ENCODE measurements at places on chromosomes 6 and 20.
A peak's percentile ranks its signal among the peaks of the same experiment; 100 is the strongest.

GRCh38 chr6:123105561-123105960, 109.5 kb downstream of the CLVS2 start:
- DNase-seq, result no peak

DNA sequence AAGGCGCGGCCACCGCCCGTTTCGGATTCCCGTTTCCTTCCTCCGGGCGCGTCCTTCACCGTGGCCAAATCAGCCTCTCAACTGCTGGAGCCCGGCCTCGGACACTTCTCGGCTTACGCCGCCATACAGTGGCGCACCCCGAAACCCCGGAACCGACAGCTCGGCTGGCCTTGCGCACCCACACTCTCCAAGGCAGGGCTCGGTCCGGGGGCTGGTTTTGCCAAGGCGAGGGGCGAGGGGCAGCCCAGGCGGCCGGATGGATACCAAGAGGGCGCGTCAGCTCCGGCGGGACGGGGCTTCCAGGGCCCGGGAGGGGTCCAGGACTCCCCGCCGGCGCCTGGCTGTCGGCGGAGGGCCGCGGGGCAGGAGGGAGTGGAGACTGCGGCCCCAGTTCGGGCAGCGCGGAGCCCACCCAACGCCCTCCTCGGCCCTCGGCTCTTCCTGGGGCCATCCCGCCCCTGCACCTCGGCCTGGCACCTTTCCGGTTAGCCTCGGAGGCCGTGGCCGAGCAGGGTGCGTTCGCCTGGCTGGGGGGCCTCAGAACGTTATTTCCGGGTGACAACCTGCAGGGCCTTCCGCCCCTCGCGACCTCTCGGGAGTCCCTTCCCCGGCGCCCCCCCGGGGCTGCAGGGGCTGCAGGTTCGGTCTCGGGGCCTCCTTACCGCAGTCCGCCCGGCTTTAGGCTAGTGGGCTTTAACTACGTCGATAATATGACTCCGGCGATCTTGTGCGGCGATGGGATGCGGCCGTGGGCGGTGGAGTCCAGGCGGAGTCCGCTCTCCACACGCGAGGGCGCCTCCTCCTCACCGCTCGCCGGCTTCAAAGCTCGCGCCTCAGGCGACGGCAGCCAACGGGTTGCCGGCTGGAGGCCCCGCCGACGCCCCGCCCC, 697 bp upstream of the CEP43 start:
- DNase-seq, result peak; percentile 4

DNA sequence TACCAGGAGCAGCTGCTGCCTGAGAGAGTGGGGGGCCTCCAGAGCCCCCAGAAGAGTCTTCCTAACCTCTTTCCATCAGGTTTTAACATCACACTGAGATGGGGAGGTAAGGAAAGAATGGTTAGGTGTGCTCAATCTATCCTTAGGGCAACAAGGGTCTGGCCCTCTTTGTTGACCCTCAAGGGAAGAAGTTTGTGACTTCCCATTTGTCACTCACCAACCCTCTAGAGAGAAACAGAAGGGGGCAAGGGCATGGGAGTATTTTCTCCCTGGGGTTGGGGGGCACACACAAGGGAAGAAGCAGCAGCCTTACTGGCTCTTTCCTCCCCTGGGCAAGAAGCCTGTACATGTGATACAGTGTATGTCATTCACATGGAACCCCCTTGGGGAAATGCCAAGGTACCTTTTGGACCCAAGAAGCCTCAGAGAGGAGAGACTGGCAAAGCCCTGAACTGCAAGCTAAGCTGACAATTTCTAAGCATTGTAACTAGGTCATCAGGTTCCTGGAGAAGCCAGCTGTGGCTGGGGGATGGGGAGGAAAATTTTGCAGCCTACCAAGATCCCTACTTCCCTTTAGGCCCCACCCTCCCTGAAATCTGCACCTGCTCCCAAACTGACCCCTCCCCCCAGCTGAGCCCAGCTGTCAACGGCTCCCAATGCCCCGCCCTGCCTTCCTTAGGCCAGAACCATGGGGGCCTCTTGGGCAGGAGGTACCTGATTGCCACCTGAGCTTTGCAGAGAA, 14.5 kb downstream of the BCL2L1 start:
- no peak for DNase-seq

DNA sequence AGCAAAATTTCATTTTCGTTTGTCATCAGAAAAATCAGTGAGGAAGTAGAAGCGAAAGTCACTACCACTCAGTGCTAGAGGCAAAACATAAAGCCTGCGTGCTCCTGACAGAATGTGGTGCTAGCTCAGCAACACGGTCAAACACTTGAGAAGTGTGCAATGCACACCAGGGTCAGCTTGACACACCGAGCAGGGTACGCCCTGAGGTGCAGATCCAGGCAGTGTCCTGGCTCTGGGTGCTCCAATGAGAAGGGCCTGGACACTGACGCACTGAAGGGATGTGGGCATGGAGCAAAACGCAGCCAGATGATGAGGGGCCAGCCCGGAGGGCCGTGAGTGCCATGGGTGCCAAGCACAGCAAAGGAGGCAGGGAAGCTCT, 5.9 kb downstream of the RNASET2 start:
- no peak for DNase-seq

- no peak for DNase-seq
Observed at GRCh38 chr6:169398342-169399105, 144.9 kb upstream of the THBS2 start.

DNA sequence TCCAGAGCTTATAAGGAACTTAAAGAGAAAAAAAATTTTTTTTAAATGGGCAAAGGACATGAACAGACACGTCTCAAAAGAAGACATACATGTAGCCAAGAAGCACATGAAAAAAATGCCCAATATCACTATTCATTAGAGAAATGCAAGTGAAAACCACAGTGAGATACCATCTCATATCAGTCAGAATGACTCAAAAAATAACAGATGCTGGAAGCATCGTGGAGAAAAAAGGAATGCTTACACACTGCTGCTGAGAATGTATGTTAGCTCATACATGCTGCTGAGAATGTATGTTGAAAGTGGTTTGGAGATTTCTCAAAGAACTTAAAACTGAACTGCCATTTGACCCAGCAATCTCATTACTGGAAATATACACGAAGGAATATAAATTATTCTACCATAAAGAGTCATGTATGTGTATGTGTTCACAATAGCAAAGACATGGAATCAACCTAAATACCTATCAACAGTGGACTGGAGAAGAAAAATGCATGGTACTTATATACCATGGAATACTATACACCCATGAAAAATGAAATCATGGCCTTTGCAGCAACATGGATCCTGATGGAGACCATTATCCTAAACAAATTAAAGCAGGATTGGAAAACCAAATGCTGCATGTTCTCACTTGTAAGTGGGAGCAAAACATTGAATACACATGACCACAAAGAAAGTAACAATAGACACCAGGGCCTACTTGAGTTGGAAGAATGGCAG, 5.2 kb downstream of the OR11A1 start:
- DNase-seq, result no peak

DNA sequence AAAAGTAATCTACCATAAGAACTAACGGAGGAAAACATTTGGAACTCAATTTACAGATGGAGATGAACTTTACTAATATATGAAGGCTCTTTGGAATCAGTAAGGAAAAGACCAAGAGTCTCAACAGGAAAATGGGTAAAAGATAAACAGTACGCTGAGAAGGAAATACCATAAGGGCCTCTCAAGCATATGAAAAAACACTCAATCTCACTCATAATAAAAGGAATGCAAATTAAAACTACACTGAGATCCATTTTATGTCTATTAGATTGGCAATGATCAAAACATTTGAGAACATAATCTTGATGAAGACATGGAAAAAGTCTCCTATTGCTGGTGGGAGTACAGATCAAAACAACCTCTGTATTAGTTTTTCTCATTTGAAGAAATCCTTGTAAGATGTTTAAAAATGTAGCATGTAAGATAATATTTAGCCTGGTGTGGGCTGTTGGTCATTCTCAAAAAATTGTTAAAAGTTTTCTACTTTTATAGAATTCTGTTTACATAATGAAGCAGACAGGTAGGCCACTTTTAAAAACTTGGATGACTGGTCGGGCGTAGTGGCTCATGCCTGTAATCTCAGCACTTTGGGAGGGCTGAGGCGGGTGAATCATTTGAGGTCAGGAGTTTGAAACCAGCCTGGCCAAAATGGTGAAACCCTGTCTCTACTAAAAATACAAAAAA, 14.5 kb downstream of the REV3L start:
- no peak for DNase-seq

DNA sequence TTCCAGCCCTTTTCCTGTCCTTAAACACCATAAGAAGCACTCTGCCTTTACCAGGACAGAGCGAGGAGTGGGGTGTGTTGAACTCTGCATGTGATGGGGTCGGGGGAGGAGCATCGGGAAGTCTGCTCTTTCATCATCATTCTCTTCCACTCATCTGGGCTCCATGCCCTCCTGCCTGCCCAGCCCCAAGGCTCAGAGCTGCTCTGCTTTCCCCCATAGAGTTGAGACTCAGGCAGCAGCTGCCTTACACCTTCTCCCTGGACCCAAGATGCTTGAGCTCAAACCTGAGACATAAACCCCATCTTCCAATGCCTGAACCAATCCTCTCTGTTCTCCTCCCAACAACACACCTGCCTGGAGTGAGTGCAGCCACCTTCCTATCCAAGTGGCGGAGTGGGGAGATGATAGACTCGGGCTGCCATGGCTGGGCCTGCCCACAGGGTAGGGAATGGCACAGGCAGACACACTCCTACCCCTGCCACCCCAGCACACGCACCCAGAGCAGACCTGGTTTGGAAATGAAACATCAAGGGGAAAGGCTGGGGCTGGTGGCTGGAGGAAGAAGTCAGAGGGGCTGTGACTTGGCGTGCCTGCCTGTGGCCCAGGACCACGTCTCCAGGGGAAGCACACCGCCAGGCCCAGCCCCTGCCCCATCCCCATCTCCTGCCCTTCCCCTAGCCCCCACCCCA, 28.4 kb downstream of the TFEB start:
- no peak for DNase-seq

GRCh38 chr20:48220033-48220633, 434.9 kb upstream of the SULF2 start:
- DNase-seq, result no peak

DNA sequence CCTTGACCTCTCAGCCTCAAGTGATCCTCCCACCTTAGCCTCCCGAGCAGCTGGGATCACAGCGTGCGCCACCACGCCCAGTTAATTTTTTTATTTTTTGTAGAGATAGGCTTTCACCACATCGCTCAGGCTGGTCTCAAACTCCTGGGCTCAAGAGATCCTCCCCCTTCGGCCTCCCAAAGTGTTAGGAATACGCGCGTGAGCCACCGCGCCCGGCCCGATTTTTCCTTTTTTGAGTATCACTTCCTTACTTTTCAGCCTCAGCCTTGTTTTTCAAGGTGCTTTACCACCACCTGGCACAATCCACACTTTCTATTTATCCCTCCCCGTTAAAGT, 791 bp upstream of the STX11 start:
- no peak for DNase-seq

DNA sequence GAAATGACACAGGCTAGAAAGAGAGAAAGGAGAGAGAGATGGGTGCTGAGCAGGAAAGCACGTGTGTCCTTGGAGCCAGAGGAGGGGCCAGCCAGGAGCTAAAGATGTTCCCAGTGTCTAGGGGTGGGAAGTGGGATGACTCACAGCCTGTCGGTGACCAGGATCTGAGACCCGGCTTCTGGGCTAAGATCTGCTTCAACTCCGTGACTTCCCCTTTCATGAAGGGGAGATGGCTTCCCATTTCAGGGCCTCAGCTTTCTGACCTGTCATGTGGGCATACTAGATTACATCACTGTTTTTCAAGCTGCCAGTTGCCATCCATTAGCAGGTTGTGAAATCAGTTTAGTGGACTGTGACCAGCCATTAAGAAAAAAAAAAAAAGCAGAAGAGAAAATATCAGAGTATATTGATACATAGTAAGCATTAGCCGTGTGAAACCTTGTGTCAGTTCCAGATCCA, 5.4 kb downstream of the TGM3 start:
- no peak for DNase-seq

- DNase-seq, result no peak
Observed at GRCh38 chr6:129672881-129673631, 36.9 kb downstream of the ARHGAP18 start.

GRCh38 chr6:6643398-6643797, 54.9 kb downstream of the LY86 start:
- no peak for DNase-seq

DNA sequence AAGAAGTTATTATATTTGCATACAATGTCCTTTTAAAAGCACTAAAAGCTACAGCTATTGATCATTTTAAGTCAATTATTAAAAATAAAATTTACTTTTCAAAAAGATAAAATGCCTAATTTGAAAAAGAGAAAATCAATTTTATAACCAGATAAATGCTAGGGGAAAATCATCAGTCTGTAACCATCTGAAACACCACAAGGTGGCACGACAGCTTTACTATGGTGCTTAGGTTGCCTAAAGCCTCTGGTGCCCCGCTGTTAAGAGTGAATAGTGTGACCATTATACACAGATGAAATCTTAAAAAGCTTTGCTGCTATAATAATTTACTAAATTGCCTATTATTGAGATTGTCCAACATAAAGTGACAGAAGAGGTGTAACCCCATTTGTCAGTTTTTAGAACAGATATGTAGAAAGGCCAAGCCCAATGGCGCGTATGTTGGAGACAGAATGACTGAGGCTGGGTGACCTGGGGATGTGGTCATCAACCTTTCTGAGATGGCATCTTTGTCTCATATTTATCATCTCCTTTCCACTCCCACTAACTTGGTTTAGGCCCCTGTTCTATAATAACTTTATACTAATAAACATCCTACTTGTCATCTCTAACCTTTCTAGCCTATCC, 100.8 kb downstream of the MOXD1 start:
- no peak for DNase-seq

- no peak for DNase-seq
Observed at GRCh38 chr6:56683882-56684281, 41.2 kb upstream of the DST start.

GRCh38 chr6:149260214-149260874, 57.2 kb upstream of the TAB2 start:
- no peak for DNase-seq

DNA sequence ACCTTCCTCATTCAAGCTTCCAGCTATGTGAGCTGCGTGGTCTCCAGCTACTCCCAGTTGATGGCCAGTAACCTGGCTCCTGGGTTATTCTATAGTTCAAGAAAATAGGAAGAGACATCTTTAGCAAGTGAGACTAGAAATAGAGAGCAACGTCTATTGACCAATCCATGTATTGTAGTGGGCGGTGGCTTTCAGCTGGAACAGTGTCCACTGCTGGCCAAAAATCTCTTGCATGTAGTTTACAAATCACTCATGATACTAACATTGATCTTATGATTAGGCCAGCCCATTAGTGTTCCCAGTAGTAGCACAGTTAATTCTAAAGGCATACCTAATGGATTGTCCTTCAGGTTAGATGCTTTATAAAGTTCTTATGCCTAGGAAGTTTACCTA, 58.9 kb upstream of the SCP2D1 start:
- no peak for DNase-seq

DNA sequence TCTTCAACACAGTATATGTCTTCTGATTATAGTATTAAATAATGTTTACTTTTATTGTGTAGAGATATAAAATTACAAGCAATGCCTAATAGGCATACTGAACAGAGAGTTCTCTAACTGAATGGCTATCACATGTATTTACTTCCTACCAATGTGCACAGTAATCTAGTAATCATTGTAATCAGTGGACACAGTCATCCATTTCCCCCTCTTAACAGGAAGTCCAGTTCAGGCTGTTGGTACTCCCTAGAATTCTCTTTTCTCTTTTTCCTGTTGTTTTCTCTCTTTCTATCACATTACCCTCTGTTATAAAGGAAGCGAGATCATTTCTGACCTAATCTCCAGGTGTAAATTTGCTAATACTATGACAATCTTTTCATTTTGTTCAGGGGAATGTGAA, 172.5 kb downstream of the HTR1B start:
- DNase-seq, result no peak
